Muscle of leg (tissue), 16 donors: ENCODE measurements at places on chromosomes 7 and 10.

DNA sequence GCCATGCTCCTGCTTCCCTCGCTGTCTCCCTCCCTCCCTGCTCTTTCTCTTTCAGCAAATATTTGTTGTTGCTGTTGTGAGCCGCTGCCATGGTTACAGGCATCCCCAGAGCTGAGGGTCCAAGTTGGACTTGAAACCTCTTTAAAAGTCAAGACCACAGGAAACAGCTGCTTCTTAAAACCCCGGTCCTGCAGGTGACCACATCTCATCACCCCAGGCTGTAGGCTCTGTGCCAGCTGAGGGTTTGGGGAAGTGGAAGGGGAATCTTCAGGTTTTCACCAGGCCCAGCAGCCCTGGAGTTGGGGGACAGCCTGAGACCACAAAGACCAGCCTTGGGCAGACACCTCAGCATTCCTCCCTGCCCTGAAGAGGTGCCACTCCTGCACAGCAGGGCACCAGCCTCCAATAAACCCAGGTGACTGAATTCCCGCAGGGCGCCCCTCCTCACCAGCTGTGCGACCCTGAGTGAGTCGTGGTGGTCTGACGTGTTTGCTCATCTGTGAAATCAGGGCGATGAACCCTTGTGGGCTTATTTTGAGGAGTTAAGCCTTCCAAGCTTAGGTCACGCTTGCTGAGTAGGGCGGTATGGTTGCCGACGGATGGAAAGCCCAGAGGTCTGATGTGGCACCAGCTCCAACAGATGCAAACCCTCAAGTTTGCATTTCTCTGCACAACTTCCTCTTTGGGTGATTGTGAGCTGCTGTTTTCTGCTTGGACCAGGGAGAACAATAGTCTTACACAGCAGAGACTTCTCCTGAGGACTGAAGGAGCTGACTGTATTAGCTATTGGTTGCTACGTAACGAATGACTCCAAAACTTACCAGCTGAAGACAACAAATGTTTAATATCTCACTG is 24.8 kb downstream of the NPTX2 start:
- H3K27me3 ChIP-seq = no peaks in the 10 kb centered on the region
- DNase-seq = peak; percentile 90
- no peak overlapping the region for H3K4me3 ChIP-seq
- H3K4me1 ChIP-seq = peaks cover 16% of the 10 kb centered on the region

- peaks cover 4% of the 10 kb centered on the region for H3K4me1 ChIP-seq
- no peak overlapping the region for H3K27ac ChIP-seq
- peaks cover 2% of the 10 kb centered on the region for H3K27me3 ChIP-seq
- no peak for DNase-seq
Measured at GRCh38 chr7:112497481-112497880, 16.7 kb downstream of the LSMEM1 start.

DNA sequence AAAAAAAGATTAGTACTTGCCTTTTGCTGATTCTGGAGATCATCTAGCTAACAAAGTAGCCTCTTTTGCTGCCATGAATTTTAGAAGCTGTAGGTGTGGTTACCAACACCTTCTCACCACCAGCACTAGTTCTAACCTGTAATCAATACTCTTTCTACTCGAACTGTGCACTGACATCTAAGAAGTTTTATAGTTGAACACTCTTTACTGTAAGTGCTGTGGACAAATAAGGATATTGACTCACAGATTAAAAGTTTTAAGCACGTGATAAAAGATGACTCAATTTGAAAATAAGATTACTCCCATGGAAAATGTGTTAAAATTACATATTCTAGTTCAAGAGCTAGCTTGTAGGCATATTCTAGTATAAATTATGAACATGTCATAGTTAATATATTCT is 89.9 kb downstream of the REEP3 start:
- no peak for DNase-seq
- H3K27ac ChIP-seq = no peak overlapping the region
- peaks cover 3% of the 10 kb centered on the region for H3K36me3 ChIP-seq

- no peaks in the 10 kb centered on the region for H3K36me3 ChIP-seq
- H3K4me3 ChIP-seq = no peak overlapping the region
- H3K27me3 ChIP-seq = no peaks in the 10 kb centered on the region
- DNase-seq = no peak
- H3K27ac ChIP-seq = no peak overlapping the region
Measured at GRCh38 chr10:11879387-11880094, 56.4 kb downstream of the PROSER2 start.

- peaks cover 5% of the 10 kb centered on the region for H3K4me1 ChIP-seq
- H3K27me3 ChIP-seq = no peaks in the 10 kb centered on the region
- H3K27ac ChIP-seq = no peak overlapping the region
- no peak for DNase-seq
Measured at GRCh38 chr10:3074145-3074665, 6.9 kb downstream of the PFKP start.

- no peak overlapping the region for H3K4me3 ChIP-seq
- DNase-seq = no peak
- peaks cover 15% of the 10 kb centered on the region for H3K4me1 ChIP-seq
- no peaks in the 10 kb centered on the region for H3K27me3 ChIP-seq
- no peak overlapping the region for H3K27ac ChIP-seq
Measured at GRCh38 chr10:77973276-77973675, 46.7 kb upstream of the DLG5 start.

GRCh38 chr7:22363756-22364422 is 6.9 kb upstream of the RAPGEF5 start:
- H3K4me1 ChIP-seq = no peaks in the 10 kb centered on the region
- H3K27me3 ChIP-seq = no peaks in the 10 kb centered on the region
- H3K36me3 ChIP-seq = no peaks in the 10 kb centered on the region
- no peak overlapping the region for H3K27ac ChIP-seq

- no peaks in the 10 kb centered on the region for H3K4me1 ChIP-seq
- no peaks in the 10 kb centered on the region for H3K36me3 ChIP-seq
- no peak overlapping the region for H3K4me3 ChIP-seq
- no peaks in the 10 kb centered on the region for H3K27me3 ChIP-seq
- DNase-seq = no peak
Measured at GRCh38 chr10:99374526-99374925, 45.4 kb downstream of the CNNM1 start.

- no peaks in the 10 kb centered on the region for H3K36me3 ChIP-seq
- H3K27me3 ChIP-seq = peaks cover 4% of the 10 kb centered on the region
- DNase-seq = peak; percentile 73
- H3K4me3 ChIP-seq = peak overlapping the region; percentile 66
Measured at GRCh38 chr10:43689618-43689954, 40.9 kb upstream of the ZNF32 start.

DNA sequence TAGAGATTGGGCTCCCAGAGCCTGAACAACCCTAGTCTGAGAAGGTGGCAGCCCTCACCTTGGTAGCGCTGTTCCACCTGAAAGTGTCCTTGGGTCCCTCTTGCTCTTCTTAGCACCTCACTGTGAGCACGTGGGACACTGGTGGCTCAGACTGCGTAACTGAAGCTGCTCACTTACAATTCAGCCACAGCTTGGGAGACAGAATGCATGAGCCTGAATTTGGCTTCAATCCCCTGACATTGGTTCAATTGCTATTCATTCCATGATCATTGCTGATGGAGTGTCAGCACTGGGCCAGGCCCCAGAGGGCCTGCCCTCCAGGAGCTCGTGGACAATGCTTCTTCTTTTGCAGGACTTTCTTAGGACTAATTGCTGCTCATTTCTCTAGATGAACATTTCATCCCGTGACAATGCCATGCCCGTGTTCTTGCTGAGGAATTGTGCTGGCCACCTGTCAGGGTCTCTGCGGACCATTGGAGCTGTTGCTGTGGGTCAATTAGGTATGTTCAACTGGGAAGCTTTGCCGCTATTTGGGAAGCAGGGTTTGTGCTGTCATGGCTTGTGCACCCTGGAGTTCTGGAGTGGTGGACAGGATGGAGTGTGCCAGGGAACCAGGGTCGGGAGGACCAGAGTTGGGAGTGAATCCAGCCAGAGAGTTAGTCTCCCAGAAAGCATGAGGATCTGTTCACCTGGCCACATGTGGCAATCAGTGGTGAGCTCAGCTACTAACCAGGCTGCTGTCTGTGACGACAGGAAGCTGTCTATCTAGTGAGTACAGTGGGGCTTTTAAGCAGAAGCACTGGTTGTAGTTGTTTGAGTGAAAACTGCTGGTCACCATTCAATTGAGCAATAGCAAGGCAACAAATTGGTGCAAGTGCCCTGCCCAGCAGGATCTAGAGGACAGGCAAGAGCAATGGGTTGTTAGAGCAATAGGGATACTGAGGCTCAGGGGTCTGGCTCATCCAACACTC is 105.1 kb downstream of the WDFY4 start:
- H3K27ac ChIP-seq = no peak overlapping the region
- no peak for DNase-seq
- no peaks in the 10 kb centered on the region for H3K36me3 ChIP-seq
- no peak overlapping the region for H3K4me3 ChIP-seq
- peaks cover 2% of the 10 kb centered on the region for H3K27me3 ChIP-seq
- peaks cover 4% of the 10 kb centered on the region for H3K4me1 ChIP-seq

DNA sequence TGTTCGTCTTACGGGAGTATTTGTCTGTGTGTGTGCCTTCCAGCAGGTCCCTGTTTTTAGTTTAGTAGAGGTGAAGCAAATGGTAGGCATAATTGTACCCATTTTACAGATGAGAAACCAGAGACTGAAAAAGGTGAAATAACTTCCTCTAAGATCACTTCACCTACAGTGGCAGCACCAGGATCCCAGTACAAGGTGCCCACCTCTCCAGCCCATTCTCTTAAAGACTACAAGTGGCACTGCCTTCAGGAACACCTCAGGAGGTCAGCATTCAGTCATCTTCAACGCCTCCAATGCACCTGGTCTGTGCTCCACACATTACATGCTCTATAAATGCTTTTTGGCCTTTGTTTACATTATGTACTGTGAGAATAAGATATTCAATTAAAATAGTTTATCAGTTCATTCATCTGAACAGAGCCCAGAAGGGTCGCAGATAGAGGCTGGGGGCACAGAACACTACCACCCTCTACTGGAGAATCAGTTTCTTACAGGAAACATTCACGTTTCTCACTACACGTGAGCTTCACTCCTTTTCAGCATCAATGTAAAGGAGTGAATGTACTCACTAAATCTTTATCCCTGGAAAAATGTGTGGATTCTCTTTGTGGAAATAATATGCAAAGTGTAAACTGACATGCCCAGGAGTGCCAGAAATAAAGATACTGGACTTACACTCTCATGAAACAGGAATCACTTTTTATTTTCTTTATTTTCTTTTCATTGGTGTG is 45.5 kb upstream of the ABLIM1 start:
- no peaks in the 10 kb centered on the region for H3K36me3 ChIP-seq
- DNase-seq = no peak
- no peaks in the 10 kb centered on the region for H3K4me1 ChIP-seq
- no peaks in the 10 kb centered on the region for H3K27me3 ChIP-seq
- H3K27ac ChIP-seq = no peak overlapping the region

DNA sequence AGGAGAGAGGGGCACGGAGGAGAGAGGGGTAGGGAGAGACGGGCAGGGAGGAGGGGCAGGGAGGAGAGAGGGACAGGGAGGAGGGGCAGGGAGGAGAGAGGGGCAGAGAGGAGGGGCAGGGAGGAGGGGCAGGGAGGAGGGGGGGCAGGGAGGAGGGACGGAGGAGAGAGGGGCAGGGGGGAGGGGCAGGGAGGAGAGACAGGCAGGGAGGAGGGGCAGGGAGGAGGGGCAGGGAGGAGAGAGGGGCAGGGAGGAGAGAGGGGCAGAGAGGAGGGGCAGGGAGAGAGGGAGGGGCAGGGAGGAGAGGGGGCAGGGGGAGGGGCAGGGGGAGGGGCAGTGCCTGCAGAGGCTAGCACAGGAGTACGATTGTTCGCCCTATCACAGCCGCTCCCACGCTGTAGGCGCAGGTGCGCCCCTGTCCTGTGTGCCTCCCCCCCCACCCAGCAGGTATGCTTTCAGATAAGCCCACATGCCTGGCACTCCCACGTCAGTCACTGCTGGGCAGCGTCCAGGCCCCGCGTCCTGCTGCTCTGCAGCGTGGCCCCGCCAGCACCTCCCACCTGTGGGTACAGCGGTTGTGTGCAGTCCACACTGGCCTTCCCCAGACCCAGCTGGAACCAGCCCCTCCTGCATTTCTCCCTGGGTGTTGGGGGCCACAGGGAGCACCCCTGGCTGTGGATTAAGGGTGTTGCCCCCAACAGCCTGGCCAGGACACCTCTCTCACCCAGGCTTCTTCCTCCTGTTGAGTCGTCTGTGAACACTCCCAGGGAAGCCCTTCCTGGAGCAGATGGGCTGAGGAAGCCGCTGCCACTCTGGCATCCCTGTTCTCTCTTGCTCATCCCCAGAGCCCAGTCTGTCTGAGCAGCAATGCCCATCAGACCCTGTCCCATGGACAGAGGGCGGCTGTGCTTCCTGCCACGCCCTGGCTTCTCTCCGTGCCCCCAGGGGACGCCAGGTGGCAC is 10.8 kb downstream of the NKX6-2 start:
- peaks cover 3% of the 10 kb centered on the region for H3K27me3 ChIP-seq
- no peak for DNase-seq
- H3K4me3 ChIP-seq = no peak overlapping the region
- H3K27ac ChIP-seq = no peak overlapping the region
- peaks cover 11% of the 10 kb centered on the region for H3K4me1 ChIP-seq
- peaks cover 8% of the 10 kb centered on the region for H3K36me3 ChIP-seq

DNA sequence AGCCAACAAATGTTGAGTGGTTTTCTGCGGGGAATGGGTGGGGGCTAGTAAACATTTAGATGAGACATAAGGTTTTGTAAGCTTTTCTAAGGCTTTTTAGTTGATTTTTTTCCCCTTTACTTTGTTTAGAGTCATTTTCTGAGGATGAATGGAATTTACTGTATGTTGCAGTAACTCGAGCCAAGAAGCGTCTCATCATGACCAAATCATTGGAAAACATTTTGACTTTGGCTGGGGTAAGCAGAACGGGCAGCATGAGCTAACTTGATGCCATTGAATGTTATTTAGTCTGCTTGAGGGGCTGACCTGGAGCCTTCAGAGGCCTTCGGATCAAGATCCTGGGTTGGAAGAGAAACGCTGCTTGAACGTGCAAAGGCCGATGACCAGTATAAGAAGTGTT is 37.3 kb downstream of the FBH1 start:
- H3K4me3 ChIP-seq = no peak overlapping the region
- peaks cover 72% of the 10 kb centered on the region for H3K36me3 ChIP-seq
- DNase-seq = peak; percentile 85
- H3K4me1 ChIP-seq = peaks cover 5% of the 10 kb centered on the region

GRCh38 chr10:23693925-23694324 is 255.1 kb downstream of the OTUD1 start:
- H3K4me3 ChIP-seq = peak overlapping the region; percentile 42
- H3K27me3 ChIP-seq = peaks cover 38% of the 10 kb centered on the region
- peak; percentile 7 for DNase-seq
- peaks cover 18% of the 10 kb centered on the region for H3K4me1 ChIP-seq
- H3K27ac ChIP-seq = no peak overlapping the region

GRCh38 chr7:127035203-127035849 is 217.4 kb downstream of the GRM8 start:
- no peaks in the 10 kb centered on the region for H3K4me1 ChIP-seq
- no peaks in the 10 kb centered on the region for H3K36me3 ChIP-seq
- H3K27me3 ChIP-seq = no peaks in the 10 kb centered on the region
- no peak for DNase-seq
- no peak overlapping the region for H3K4me3 ChIP-seq

GRCh38 chr7:102252366-102252982 is 34.2 kb upstream of the SH2B2 start:
- H3K27me3 ChIP-seq = no peaks in the 10 kb centered on the region
- H3K4me3 ChIP-seq = no peak overlapping the region
- peaks cover 5% of the 10 kb centered on the region for H3K36me3 ChIP-seq
